ENCODE measurements at places on chromosomes 1 and 21. TPM values are rescaled to one million over a fixed set of nuclear protein-coding genes. Genes with fewer than 3 reads are reported as not detected.

- DNase-seq = no peak
Measured at GRCh38 chr1:19361611-19362147, 49.6 kb downstream of the SLC66A1 start.

- DNase-seq = no peak
Measured at GRCh38 chr1:38858833-38859560, 575 bp downstream of the RRAGC start.

DNA sequence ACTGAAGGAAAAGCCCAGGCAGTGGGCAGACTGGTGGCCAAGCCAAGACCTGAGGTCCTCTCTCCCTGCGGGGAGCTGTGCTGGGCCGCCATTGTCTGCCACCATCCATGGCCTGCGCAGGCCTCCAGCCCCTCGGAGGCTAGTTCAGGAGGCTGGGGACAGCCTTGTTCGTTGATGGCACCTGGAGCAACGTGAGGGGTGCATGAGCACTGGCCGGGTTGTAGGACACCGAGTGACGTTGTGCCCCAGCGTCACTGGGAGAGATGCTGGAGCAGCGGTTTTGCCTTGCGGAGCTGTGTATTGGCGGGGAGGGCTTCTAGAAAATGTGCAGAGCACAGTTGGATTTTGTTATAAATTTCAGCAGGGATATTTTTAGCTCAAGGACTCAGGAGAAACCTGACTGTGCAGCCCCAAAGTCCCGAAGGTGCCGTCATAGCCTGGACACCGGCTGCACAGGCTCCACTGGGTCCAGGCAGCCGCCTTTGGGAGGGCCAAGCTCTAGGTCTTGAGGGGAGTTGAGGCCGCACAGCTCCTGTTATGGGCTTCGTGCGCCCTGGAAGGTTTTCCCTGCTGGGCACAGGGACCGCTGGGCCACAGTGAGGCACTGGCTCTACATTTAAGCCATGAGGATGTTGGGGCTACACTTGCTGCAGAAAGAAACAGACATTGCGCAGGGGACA lies 48.2 kb upstream of the ADARB1 start:
- no peak for DNase-seq

DNA sequence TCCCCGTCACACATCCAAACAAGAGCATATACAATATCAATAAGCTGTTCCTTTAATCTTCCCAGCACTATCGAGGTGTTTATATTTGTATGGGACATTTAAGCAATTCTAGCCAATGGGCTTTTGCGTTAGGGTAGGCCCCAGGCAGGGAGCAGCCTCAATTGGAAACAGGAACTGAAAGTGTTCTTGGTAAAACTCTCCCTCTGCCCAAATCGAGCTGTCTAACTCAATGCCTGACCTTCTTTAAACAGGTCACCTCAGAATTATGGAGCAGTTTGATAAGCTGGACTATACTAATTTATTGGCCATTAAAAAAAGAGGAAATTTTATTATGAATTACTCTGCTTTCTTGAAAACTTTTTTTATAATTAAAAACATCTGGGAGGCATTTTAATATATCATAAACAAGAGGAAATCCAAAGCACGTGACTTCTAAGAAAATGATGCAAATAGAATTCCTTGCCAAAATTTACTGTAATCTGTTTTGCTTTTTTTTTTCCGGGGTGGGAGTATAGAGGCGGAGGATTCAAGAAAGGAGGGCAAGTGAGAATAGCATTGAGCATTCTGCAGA lies 498.1 kb downstream of the LMO4 start:
- DNase-seq = peak; percentile 58

DNA sequence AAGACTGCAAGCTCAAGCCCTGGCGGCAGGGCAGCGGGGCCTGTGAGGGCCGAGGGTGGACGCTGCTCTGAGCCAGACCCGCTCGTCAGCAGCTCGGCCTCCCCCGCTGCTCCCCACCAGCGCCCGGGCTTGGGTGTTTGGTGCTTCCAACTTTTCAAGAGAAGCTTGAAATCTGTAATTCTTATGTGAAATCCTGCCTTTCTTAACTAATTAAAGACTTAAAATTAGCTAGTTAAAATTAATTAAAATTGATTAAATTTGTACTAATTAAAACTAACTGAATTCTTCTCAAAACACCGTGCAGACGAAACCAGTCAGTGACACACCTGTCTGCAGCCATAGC lies 14.0 kb upstream of the SLC19A1 start:
- DNase-seq = no peak

PLA2G2C gene
- polyA plus RNA-seq = 0.14 TPM

DNA sequence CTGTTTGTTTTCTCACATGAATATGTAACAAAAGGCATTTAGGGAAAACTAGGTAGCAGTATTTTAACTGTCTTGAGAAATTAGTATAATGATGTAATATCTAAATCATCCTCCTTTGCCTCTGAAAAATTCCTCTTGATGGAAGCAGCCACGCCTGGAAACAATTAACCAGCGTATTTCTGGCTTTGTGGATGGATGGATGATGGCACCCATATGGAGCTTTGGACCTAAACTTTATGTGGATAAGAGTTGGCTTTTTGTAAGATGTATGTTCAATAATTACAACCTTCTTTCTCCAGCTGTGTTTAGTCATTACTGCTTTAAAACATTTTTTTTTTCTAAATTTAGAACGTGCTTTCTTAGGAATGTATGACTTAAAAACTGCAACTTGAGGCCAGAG lies 12.7 kb downstream of the CDCA8 start:
- no peak for DNase-seq

KLHDC7A gene
- 10.9 TPM for polyA plus RNA-seq

DNA sequence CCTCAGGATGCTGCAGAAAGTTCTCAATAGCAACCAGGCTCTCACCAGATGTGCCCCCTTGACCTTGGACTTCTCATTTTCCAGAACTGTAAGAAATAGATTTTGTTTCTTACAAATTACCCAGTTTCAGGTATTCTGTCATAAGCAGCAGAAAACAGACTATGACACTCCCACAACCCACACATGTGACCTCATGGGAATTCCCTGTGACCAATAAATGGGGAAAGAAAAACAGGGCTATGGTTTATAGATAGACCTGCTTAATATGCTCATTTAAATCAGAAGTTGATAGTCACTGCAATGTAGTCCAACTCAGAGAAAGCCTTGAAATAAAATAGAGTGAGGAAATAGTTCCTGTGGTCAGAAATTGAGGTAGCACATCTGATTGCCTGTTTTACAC lies 380.9 kb upstream of the PTBP2 start:
- DNase-seq = no peak

DNA sequence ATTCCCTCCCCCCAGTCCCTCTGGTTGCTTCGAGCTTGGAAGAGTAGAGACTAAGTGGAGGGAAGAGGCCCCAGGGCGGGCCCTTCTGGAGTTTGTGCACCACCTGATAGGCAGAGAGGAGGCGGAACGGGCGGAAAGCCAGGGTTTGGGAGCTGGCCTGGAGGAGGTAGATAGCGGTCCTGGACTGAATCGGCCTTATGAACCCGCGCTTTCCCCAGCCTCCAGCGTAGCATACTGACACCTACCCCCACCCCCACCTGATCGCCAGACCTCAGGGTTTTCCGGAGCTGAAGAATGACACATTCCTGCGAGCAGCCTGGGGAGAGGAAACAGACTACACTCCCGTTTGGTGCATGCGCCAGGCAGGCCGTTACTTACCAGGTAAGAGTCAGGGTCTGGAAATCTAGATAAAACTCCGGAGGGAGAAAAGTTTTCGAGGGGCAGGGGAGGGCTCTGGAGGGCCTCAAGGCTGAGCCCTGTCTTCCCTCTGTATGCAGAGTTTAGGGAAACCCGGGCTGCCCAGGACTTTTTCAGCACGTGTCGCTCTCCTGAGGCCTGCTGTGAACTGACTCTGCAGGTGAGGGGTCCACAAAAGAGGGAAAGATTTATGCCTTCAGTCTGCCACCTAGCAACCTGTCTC lies 705 bp downstream of the UROD start:
- DNase-seq = no peak

PRKAA2 gene
- 12.7 TPM for polyA plus RNA-seq

OR11L1 gene
- polyA plus RNA-seq = not detected

DNA sequence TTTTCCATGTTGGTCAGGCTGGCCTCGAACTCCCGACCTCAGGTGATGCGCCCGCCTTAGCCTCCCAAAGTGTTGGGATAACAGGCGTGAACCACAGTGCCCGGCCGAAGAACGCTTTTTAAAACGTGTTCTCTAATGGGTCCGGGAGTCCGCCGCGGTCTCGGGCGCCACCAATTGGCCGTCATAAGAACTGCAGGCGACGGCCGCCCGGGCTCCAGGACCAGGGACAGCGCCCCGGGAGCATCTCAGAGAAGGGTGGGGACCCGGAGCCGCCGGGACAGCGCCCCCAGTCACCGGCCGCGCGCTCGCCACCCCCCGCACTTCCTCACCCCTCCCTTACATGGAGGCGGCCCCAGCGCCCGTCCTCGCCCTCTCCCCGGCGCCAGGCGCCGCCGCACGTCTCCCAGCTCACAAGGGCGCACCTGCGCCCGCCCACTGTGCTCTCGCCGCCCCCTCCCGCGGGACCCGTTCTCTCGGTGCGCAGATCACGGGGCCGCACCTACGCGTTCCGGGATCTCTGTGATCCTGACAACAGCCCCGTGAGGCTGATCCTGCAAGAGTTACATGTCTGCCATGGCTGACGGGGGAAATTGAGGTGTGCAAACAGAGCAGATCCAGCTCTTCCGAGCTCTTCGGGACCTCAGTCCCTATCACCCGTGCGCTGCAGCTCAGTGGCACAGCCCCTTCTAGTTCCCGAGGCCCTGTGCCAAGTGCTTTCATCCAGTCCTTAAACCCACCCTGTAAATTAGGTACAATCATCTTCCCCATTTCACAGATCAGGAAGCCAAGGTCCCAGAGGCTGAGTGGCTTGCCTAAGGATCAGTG lies 9.8 kb downstream of the RAP1GAP start:
- no peak for DNase-seq

DNA sequence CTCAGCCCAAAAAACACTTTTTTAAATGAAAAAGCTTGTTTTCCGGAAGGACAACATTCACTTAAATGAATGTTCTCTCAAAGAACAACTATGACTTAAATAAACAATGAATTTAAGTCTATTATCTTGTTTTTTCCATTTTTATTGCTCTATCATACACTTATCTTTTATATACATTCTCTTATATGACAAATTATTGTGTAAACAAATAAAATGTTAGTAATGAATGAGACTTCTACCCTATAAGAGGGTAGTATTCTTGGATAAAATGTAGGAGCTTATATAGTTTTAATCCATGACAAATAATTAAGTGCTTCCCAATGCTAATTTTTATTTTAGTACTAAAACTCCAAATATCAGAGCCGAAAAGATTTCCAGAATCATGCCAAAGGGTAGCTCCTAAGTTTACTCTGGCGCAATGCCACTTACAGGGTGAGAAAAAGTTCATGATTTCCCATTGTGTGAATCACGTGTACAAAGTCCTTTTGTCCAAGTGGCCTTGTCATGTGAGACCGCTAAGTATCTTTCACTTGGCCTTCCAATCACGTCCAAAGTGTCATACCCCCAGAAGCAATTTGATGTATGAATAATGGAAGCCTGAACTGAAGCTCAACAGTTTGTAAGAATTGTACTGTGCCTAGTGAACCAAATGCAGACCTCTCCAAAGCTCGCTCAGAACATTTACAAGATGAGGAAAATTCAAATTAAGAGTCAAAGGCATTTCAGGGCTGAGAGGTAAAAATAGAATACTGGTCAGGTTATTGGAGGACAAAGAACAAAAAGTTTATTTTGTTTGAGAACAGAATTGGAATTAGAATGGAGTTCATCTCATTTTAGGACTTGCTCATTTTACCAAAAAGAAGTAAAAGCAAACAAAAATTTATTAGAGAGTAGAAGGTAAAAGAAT lies 56.6 kb upstream of the C1orf21 start:
- no peak for DNase-seq

DNA sequence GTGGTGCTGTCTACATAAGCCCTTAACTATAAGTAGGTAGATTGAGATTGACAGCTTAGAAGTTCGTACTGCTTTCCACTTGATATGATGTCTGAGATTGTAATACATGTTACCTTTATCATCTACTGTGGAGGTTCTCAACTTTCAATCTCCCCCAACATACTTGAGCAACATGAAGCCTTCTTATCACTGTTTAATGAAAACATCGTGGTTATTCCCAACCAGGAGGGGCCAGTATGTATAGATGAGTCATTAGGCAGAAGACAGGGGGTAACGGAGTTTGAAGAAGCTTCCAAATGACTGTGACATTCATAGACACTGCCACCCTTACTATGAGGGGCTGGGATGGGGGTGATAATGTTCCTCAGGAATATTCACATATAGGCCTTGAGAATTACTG lies 36.0 kb downstream of the CENPF start:
- DNase-seq = no peak

LCE1C gene
- not detected for polyA plus RNA-seq

MSH4 gene
- polyA plus RNA-seq = 0.42 TPM

GRCh38 chr1:205766038-205766437 lies 9.2 kb downstream of the RAB29 start:
- DNase-seq = no peak

DNA sequence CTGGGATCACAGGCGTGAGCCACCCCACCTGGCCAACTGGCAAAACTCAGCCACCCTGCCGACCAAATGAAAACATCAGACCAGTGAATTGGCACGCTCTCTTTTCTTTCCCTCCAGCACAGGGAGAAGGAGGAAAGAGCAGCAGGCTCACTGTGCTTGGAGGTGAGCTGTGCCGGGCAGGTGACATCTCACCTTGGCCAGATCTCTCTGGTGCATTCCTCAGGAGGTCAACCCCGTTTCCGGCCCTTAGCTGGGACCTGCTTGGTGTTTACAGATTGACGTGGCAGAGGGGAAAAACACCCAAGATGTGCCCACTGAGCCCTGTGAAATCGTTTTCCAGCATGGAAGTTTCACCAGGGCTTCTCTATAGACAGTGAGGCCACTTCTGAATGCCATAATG lies 45.1 kb downstream of the TMEM51 start:
- DNase-seq = no peak

DNA sequence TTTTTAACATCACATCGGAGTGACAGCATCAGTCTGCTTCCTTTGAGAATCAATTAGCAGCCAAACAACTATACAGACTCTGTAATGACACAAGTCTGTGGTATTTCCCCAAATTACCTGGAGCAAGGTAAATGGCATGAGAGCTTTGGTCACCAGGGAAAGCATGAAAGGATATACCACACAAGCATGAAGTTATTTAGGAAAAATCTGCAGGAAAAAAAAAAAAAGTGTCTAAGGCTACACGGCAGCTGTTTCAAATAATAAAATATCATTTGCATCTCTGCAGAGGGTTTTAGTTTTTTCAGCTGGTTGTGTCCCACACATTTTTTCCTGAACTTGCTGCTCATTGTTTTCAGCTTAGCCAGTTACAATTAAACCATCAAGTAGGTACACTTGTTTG lies 234.7 kb downstream of the TTLL7 start:
- no peak for DNase-seq

- DNase-seq = no peak
Measured at GRCh38 chr1:233912909-233913308, 8.4 kb downstream of the SLC35F3 start.

TMPRSS15 gene
- 0.32 TPM for polyA plus RNA-seq

DNA sequence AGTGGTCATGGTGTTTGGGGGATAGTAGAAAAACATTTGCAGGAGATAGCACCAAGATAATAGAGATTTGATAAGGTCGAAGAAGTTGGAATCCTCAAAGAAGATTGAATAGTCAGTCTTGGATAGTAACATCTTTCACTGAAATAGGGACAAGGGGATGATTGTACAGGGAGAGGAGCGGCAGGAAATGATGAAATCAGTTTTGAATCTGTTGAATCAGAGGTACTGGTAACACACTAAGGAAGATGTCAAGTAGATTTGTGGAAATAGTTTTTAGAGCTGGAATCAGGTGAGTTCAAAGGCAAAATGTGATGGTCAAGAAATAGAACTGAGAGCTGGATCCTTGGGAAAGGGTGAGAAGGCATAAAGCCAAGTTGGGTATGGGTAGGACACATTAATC lies 26.5 kb downstream of the CAP1 start:
- no peak for DNase-seq

GRIK3 gene
- 3.1 TPM for polyA plus RNA-seq
